ENCODE measurements at places on chromosomes 7 and 10.

DNA sequence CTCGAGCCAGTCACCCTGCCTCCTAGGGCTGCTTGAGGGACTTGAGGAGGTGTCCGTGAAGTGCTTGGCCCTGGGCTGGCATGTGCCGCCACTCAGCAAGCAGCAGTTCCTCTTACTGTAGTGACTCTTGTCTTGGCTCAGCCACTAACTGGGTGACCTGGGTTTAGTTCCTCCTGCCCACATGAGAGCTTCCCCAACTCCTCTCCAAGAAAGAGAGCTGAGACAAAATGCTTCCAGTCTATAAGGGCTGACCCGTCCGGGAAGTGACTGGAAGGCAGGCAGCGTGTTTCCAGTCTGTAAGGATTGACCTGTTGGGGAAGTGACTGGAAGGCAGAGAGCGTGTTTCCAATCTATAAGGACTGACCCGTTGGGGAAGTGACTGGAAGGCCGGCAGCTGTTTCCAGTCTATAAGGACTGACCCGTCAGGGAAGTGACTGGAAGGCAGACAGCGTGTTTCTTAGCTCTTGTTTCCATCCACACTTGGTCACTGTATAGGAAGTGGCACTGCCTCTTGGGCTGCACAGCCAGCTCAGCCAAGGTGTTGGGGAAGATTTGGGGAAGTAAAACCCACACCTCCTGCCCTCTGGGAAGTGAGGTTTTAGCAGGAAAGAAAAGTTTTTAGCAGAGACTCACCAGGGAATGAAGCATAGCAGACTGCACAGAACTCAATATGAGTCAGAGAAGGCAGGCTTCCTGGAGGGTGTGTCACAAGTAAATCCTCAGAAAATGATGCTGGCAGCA lies 53.3 kb upstream of the PPIF start:
- no peak for DNase-seq

GRCh38 chr7:78465894-78466293 lies 667.3 kb downstream of the PHTF2 start:
- no peak for DNase-seq

DNA sequence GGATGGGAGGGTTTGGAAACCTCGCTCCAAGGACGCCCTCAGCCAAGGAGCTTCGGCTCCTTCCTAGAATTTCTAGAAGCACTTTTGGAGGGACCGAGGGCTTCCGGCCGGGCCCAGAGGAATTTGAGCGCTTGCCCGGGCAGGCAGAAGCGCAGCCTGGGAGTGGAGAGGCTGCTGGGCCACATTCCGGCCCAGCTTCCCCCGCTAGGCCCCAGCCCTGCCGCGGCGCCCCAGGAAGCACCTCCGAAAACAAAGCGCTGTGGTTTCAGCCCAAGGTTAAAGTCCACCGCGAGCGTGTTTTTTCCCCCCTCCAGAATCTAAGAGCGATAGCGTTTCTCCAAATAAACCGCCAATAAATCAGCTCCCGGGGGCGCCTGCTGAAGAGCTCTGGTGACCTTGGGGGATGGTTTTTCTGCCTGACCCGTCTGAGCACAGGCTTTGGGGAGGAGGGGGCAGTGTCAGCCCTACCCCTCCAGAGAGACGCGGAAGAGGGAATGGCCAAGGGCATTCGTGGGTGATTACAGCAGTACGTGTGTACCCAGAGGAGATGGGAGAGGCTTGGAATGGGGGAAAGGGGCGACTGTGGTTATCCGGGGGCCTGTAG lies 5.7 kb upstream of the TNRC18 start:
- DNase-seq, result peak; percentile 40

GRCh38 chr7:90320418-90320800 lies 695 bp downstream of the FAM237B start:
- no peak for DNase-seq

DNA sequence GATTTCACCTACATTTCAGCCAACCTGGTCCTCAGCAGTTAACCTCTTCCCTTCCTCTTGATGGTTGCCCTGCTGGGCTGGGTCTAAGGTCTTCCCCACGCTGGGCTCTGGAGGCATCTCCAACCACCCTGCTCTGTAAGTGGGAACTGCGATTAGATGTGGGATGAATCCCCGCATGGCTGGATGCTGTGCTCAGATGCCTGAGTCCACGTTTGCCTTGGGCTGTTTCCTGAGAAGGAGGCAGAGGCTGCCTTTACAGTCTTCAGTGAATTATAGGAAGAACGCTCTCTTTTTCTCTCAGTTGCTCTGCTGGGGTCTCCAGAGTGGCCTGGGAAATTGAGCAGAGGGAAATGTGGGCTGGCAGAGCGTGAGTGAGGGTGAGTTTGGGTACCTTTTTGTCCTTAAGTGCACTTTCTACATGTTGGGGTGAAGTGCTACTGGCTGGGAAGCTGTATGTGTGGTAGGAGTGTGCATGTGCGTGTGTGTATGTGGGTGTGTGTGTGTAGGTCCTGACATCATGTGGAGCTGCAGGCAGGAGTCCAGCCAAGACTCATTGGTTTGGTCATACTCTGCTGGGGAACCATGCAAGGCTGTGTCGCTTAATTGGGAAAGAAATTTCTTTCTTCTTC lies 1.5 kb downstream of the GIMAP8 start:
- DNase-seq, result no peak

- no peak for DNase-seq
Observed at GRCh38 chr10:121416071-121416470, 182.2 kb downstream of the FGFR2 start.

DNA sequence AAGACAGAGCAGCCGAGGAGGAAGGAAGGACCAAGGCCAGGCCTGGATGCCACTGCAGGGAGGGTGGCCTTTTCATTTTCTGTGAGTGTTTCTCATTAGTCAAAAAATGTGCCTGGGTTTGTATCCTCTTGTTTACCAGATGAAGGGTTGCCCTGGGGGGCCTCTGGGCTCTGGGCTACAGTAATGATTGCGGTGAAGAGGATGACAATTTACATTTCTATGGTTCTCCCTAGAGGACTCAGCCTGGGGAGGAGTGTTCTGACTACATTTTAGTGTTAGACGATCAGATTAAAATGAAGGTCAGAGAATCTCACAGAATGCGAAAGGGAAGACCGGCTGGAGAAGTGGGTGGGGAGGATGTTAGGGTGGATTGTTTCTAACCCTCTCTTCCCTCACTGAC lies 108.0 kb upstream of the KMT2C start:
- no peak for DNase-seq

- DNase-seq, result no peak
Observed at GRCh38 chr7:5278766-5279165, 4.0 kb upstream of the SLC29A4 start.

GRCh38 chr10:129438024-129438423 lies 29.0 kb upstream of the MGMT start:
- no peak for DNase-seq

DNA sequence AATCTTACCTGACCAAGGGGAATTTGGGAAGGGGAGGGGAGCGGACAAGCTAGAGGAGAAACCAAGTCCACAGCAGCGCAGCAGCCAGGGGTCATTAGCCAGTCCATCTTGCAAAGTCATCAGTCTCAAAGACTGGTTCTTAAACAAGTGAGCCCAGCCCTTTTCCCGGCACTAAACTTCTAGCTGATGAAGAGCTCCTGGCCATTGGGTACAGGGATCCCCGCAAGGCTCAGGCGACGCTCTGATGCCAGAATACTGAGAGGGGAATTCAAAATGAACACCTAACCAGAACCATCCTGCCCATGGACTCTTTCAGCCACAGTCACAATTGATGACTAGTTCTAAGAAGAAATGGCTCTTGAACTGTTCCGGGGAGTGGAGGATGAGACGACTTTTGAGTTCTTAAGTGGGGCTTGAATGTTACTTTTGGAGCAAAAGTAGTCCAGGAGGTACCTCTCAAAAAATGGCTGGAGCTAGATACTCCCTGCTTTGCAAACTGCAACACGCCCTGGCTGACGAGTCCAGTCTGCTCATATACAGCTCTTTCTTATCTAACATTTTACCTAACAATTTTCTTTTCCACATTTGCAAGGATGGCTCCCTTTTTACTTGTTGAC lies 2.5 kb upstream of the TWIST1 start:
- DNase-seq, result no peak

DNA sequence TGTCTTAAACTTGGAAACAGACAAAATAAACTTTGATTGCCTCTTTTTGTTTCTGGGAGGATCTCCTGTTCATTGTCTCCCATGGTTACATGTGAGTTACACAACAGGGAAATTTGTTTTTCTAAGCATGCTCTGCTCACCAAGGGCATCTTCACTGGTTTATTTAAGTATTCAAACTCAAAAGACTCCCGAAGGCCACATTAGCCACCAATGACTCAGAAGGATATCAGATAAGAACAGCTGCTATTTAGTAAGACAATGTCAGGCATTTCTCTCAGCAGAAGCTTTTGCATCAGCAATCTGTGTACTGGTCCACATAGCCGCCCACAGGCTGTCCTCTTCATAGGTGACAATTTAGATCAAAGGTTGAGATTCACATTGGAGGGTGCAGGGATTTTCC lies 19.3 kb downstream of the OR6B1 start:
- no peak for DNase-seq

DNA sequence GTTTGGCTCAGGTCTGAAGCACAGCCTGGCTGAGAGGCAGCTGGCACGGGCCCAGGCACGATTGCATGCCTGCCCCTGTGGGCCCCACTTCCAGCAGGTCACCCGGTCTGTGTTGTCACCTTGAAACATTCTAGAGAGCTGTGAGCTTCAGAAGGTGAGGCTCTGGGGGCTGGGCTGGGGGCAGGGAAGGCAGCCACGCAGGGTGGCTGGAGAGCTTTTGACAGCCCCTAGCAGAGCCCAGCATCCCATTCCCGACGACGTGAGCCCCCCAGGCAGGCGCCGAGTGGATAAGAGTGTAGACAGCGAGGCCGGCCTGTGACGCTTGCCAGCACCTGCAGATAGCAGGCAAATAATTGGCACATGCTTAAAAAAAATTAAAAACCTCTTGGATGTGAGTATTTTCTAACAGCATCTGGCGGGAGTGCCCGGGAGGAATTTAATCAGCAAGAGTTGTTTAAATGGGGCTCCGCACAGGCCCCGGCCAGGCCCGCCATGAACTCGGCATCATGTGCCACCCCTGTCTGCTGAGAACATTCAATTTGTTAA lies 212.0 kb upstream of the TBX20 start:
- DNase-seq, result no peak

- DNase-seq, result no peak
Observed at GRCh38 chr10:114337510-114338462, 66.5 kb downstream of the AFAP1L2 start.

GRCh38 chr10:118764195-118764594 lies 9.4 kb upstream of the CACUL1 start:
- no peak for DNase-seq

DNA sequence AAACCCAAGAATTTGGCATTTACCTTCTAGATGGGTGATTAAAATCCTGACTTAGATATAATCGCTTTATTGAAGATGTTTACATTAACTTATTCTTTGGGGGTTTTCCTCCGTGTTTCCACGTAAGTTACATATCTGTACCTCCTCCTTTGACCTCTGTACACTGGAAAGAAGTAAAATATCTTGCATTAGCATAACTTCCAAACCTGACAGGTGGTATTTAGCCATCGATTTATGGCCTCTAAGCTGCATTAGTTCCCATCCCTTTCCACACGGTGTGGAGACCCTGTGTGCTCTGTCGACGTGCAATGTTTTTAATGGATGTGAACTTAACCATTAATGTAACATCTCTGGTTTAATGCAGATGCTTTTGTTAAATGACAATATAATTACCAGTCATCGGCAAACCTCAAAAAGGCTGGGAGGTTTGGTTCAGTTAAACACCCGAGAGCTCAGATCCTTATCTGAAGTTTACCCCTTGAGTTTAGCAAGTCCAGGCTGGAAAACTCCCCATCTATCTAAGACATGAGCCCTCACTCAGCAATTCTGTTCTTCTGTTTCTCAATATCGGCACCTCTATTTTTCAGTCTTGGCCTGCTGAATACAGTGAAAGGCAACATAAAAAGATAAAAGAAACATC lies 295.2 kb downstream of the GATA3 start:
- DNase-seq, result no peak

All from caudate nucleus (tissue), 63 donors.